ENCODE measurements at places on chromosomes 11 and 22.

DNA sequence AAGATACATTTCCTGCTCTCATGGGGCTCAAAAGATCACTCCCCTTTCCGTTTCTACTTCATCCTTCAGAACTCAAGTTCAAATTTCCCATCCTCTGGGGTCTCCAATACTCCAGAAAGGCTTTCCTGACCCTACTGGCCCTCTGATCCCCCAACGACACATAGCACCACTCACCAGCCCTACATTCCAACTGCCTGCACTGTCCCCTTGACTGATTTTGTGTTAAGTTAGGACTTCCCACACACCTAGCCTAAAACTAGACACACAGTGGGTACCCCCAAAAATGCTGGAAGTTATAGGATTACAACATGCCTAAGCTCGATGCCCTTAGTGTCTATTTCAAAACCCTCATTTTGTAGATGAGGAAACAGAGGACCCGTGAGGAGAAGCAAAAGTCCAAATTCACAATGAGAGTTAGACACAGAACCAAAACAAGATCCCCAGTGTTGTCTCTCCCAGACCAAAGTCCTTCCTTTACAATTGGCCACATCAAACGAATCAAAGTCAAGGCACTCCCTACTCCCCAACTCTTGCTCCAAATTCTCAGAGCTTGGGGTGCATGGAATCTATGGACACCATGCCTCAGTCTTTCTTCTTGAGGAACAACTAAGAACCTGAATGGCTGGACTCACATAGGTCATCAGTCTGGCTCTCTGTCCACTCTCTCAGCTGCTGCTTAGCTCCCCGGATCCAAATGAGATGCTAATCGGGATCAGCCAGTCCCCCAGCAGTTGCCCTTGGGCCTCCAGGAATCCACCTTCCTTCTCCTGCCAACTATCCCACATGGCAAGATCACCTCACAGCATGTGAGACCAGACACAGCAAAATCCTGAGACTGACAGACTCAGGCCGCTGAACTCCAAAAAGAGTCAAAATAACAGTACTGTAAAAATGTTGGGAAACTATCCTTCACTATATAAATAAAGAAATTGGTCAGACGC, 1.7 kb downstream of the CLPB start:
- no peak for DNase-seq

DNA sequence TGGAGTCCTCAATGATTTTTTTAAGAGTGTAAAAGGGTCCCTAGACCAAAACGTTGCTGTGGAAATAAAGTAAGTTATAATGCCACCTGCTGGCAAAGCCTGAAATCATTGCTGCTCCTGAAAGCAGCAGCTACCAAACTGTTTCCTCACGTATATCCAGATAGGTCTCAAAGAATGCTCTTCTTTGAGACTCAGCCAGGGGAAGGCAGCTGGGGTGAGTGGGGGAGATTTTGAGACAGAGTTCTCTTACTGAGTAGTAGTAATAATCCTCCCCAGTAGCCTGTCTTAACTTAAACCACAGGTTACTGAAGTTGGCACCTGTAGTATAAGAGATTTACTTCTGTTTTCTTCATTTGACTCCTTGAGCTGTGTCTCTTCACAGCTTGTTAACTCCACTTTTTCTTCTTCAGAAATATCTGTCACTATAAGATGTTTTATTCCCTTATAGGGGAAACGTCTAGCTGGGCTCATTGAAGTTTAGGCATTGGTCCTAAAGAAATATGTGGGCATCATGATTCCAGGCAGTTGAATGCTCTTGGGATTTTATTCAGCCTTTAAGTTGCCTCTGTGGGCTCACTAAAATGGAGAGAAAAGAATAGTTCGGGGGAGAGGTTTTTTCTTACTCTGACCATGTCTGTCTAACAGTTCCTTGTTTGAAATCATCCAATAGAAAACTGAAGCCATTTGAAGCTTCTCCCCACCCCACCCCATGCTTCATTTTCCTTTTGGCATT, 77.9 kb downstream of the BTBD10 start:
- no peak for DNase-seq

- no peak for DNase-seq
These were observed 70.3 kb downstream of the CCDC81 start for GRCh38 chr11:86444981-86445380.

- no peak for DNase-seq
These were observed 1104.4 kb upstream of the CCDC90B start for GRCh38 chr11:84390441-84391078.

GRCh38 chr11:11572386-11572785, 49.4 kb downstream of the GALNT18 start:
- no peak for DNase-seq

DNA sequence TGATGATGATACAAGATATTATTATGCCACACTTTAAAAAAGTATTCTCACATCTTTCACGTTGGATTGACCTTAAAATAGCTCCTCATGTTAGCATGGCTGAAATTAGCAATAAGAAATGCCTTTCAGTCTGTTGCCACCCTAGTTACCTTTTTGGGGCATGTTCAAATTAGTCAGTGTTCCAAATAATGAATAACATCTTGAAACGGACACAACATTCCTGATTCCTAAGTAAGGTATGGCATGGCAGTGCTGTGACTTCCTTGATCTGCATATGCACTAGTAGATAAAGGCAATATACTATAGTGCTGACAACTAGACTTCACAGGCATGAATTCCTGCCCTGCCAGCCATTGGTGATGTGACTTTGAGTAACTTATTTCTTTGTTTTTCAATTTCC, 914.5 kb downstream of the METTL15 start:
- no peak for DNase-seq

- no peak for DNase-seq
These were observed 1405.6 kb upstream of the TENM4 start for GRCh38 chr11:80846442-80846841.

DNA sequence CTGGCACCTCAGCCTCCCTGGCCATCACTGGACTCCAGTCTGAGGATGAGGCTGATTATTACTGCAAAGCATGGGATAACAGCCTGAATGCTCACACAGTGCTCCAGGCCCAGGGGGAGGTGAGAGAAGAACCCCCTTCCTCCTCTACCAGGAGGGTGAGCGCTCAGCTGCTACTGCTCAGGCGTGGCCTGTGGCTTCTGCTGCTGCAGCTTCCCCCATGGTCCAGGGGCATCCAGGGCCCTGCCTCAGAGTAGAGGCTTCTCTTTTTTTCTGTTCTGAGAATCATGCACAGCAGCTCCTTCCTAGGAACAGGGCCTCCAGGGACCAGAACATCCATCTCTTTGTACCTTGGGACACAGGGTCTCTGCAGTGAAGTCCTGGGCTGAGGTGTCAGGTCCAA, 83.1 kb downstream of the VPREB1 start:
- no peak for DNase-seq

GRCh38 chr22:18983120-18983651, 47.1 kb upstream of the PRODH start:
- DNase-seq = no peak

DNA sequence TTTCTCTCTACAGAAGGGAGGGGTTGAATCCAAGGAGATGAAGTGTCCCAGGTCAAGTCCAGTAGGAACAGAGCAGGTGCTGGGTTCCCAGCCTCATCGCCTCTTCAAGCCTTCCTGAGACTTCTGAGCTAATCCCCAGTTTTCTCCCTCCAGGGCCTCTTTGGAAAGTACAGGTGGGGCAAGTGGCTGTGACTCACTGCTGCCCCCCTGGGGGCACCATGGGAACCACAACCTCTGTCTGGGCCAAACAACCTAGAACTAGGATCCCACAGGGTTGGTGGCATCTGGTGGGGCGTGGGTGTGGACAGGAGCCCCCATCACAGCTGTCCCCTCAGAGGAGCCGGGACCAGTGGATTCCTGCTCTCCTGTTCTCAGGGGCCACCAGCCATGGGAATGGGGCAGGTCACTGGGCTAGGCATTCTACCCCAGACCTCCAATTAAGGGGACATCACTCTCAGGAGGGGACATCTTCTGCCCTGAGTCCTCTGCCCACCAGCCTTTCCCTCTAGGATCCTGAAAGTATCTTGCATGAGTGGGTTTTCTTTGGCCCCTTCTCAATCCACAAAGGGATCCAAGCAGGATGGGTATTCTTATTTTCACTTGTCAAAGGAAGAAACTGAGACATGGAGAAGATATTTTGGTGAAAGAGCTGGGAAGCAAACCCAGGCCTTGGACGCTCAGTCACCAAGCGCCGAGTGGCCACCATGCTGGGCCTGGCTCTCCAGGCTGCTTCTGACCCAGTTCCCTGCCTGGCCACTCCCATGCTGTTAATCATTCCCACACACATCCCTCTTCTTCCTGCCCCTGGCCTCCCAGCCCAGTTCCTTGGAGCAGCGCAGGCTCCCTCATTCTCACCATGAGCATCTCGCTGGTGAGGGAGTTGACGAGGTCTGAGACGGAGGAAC, 23.8 kb downstream of the LRRC10B start:
- no peak for DNase-seq

DNA sequence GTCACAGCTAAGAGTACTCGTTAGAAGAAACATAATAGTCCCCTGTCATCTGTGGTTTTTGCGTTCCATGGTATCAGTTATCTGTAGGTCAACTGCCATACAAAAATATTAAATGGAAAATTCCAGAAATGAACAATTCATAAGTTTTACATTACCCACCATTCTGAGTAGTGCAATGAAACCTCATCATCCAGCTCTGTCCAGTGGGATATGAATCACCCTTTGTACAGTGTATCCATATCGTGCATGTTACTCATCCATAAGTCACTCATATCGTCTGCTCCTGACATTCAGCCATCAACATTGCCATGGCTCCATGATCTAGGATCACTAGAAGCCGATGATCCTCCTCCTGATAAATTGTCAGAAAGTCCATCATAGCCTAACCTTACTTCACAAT, 174.9 kb upstream of the C11orf87 start:
- no peak for DNase-seq

DNA sequence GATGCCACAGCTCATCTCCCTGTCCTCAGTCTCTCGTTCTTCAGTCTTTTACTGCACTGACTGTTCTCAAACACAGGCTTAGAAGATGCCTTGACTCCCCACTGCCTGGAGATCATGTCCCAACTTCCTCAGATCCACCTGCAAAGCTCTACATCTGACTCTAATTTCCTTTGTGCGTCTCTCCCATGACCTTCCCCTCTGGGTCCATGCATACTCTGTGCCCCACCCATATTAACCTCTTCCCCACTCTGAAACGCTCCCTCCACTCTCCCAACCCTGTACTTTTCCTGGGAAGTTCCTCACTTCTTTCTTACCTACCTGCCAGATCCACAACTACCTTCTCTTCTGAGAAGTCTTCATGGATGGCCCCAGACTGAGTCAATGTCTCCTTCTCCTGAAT, 16.6 kb downstream of the IRAG1 start:
- DNase-seq = no peak

- no peak for DNase-seq
These were observed 354.4 kb downstream of the SOX6 start for GRCh38 chr11:16001899-16002426.

DNA sequence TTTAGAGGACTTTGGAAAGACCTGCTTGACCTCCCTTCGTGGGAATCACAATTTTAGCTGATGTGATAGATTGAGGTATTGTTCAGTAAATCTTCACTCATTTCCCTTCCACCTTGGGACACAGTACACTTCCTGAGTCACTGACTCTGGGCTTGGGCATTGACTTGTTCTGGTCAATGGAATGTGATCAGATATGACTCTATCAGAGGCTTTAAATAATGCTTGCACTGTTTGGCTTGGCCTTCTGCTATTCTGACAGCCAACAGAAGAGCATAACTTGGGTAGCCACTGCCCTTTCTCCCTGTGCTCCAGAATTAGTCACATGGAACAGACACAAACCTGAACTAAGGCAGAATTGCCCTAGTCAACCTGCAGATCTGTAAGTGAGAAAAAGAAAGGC, 12.5 kb downstream of the PRR5L start:
- DNase-seq = no peak

- peak; percentile 24 for DNase-seq
These were observed 23.6 kb downstream of the ALX4 start for GRCh38 chr11:44286268-44286880.

DNA sequence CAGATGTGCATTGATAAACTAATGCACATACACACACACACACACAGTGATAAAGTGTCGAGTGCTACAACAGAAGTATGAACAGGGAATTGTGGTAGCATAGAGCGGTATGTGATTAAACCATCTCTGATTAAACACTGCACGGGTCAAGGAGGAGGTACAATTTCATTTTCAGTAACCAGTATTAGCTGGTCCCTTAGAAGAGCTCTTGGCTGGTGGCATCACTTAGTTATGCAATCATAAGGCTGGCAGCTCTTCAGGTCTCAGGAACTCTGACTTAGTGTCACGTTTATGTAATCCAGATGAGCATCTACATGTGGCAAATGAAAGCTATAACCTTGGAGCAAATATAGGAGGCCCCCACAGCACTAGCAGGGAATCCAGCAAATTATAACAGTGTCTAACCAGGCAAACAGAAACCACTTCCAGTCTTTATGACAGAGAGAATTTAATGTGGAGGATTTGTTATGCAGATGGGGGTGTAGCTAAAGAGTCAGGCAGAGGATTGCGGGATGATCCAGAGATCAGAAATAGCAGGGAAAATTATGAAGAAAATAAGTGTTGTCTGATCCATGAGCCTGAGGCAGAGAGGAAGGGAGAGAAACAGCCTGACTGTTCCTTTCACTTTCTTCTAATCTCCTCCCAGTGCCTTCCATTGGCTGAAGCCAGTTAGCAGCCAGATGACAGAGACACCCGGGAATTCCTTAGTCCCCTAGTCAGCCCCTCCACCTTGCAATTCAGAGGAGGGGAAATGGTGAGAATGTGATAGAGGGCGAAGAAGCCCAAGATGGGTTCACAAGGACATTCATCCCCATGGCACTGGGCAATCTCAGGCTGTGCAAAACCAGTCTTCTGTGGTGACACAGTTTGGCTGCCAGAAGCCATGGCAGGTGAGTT, 533.1 kb upstream of the TENM4 start:
- no peak for DNase-seq

- DNase-seq = no peak
These were observed 21.3 kb downstream of the OR10A6 start for GRCh38 chr11:7909585-7910285.

DNA sequence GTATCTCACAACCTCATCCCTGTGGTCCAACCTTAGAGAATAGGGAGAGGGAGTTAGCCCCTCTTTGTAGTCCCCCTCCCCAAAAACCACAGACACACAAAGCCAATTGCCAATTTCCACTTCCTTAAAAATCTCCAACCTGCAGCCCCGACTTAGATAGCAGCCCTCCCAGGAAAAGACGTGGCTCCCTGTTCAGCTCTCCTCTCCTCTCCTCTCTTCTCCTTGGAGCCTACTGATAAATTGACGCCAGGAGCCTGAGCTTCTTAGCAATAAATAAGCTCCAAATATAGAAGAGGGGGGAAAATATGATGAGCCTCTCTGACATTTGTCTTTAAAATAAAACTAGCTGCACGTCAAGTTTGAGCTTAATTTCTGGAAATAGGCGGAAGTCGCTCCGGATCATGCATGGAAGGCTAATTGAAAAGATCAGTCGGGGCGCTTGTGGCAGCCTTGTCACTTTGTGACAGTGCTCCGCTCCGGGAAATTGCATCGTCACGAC, 7.3 kb downstream of the PAX6 start:
- DNase-seq = no peak

- DNase-seq = no peak
These were observed 525.5 kb downstream of the NTM start for GRCh38 chr11:131895865-131896264.

- DNase-seq = no peak
These were observed 728 bp downstream of the TBC1D22A start for GRCh38 chr22:46763051-46763705.

- no peak for DNase-seq
These were observed 43.8 kb upstream of the NECTIN1 start for GRCh38 chr11:119772641-119773415.

GRCh38 chr22:21865041-21865440, 2.4 kb downstream of the MAPK1 start:
- DNase-seq = no peak
